ENCODE measurements at places on chromosomes 5 and 9. TPM values are rescaled to one million over a fixed set of nuclear protein-coding genes. Genes with fewer than 3 reads are reported as not detected.

- H3K27me3 ChIP-seq = no peaks in the 10 kb centered on the region
- no peak overlapping the region for H3K4me3 ChIP-seq
Observed at GRCh38 chr9:124267271-124267807, 9.6 kb downstream of the NEK6 start.

The ECPAS gene
- 55.1 TPM for total RNA-seq

The CTXN3 gene
- total RNA-seq = not detected

GRCh38 chr5:50655810-50656205 is 10.6 kb upstream of the PARP8 start:
- H3K36me3 ChIP-seq = no peaks in the 10 kb centered on the region
- H3K4me1 ChIP-seq = no peaks in the 10 kb centered on the region
- H3K27ac ChIP-seq = no peak overlapping the region
- peak; percentile 65 for DNase-seq
- no peak overlapping the region for H3K4me3 ChIP-seq

The PCDHGA4 gene
- total RNA-seq = 0.20 TPM

DNA sequence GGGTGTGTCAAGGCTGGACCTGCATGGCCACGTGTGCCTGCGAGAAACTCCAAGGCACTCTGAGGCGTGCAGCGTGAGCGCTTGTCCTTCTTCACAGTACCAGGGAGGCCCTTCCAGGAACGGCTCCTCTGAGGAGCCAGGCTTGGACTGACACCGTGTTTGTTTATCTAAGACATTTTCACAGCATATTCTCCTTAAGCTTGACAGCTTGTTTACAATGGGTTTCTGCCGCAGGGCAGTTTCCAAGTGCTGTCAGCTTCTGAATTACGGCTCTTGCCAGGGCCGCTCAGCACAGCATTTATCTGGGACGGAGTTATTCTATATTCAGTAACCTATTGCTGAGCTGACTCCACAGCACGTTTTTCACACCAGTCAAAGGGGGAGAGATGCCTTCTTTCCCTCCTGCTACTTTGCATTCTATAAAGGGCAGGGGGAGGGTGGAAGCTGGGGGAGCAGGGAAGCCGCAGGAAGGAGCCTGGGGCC is 98.4 kb downstream of the LMNB1 start:
- H3K36me3 ChIP-seq = no peaks in the 10 kb centered on the region
- no peak overlapping the region for H3K27ac ChIP-seq
- DNase-seq = no peak
- no peaks in the 10 kb centered on the region for H3K4me1 ChIP-seq

DNA sequence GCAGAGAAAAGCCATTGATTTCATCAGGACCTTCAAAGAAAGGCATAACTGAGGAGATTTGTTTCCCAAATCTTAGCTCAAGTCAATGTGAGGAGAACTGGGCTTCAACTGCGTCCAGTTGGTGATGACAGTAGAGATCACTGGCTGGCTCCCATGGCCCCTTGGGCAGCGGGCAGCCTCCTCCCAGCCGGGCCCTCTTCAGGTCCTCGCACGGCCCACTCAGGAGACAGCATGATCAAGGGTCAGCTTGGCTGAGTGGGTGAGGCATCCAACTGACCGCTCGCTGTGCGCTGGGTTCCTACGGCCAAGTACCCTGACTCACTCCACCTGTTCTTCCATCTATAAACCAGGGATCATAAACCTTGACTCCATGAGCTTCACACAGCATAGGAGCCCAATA is 274.0 kb downstream of the NSG2 start:
- DNase-seq = no peak
- no peaks in the 10 kb centered on the region for H3K27me3 ChIP-seq
- H3K4me1 ChIP-seq = no peaks in the 10 kb centered on the region
- H3K36me3 ChIP-seq = no peaks in the 10 kb centered on the region

- no peak overlapping the region for H3K4me3 ChIP-seq
- H3K27ac ChIP-seq = no peak overlapping the region
- no peaks in the 10 kb centered on the region for H3K36me3 ChIP-seq
- H3K4me1 ChIP-seq = no peaks in the 10 kb centered on the region
- no peak for DNase-seq
Observed at GRCh38 chr5:15833365-15833764, 333.4 kb downstream of the FBXL7 start.

The PRSS3 gene
- 148 TPM for total RNA-seq

GRCh38 chr9:13661014-13661413 is 381.5 kb upstream of the MPDZ start:
- no peaks in the 10 kb centered on the region for H3K36me3 ChIP-seq
- no peaks in the 10 kb centered on the region for H3K4me1 ChIP-seq

The RORB gene
- 0.15 TPM for total RNA-seq

GRCh38 chr9:132787748-132788159 is 90.3 kb downstream of the AK8 start:
- DNase-seq = no peak
- no peaks in the 10 kb centered on the region for H3K27me3 ChIP-seq
- no peak overlapping the region for H3K4me3 ChIP-seq
- H3K4me1 ChIP-seq = no peaks in the 10 kb centered on the region
- H3K27ac ChIP-seq = no peak overlapping the region

- H3K4me3 ChIP-seq = no peak overlapping the region
- H3K27ac ChIP-seq = no peak overlapping the region
- H3K4me1 ChIP-seq = no peaks in the 10 kb centered on the region
Observed at GRCh38 chr9:7105095-7105494, 347.3 kb downstream of the KDM4C start.

DNA sequence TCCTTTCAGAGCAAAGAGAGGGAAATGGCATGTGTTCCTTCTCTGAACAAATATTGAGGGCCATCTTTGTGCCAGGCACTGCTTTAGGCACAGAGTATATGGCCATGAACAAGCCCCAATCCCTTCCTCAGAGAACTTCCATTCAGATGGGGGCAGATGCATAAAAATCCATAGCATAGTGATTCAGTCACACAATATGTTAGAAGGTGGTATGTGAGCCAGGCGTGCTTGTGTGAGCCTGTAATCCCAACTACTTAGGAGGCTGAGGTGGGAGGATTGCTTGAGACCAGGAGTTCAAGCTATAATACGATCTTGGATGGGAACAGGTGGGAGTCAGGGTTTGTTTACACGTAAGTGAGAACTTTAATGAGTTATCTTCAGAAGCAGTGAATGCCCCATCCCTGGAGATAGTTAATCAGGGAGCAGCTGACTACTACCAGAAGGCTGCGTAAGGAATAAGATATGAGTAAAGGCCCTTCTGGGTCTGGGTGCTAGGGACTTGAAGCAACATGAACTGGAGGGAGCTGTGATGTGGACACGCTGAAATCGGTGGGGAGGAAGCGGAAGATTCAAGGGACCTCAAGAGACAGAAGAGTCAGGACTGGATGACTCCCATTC is 27.1 kb downstream of the NANS start:
- no peak for DNase-seq
- peak overlapping the region; percentile 64 for H3K27ac ChIP-seq
- no peak overlapping the region for H3K4me3 ChIP-seq
- H3K27me3 ChIP-seq = no peaks in the 10 kb centered on the region

DNA sequence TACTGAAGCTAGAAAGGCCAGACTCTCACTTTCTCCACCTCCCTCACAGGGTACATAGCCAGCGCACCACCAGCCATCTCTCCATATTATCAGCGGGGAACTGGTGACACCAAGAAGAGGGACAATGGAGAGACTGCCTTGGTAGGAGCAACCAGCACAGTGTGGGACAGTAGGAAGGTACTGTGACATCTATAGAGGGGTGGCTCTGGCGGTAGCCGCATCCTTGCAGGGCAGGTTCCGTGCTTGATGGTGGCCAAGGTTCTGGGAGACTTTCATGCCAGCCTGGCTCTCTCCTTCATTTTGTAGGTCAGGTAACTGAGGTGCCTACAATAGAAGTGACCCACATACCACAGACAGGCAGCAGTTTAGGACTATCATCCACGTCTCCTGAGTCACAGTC is 65.5 kb upstream of the SMIM23 start:
- no peaks in the 10 kb centered on the region for H3K4me1 ChIP-seq
- no peaks in the 10 kb centered on the region for H3K36me3 ChIP-seq
- DNase-seq = no peak
- H3K27me3 ChIP-seq = no peaks in the 10 kb centered on the region
- no peak overlapping the region for H3K4me3 ChIP-seq

- peak overlapping the region; percentile 17 for H3K27ac ChIP-seq
- H3K4me1 ChIP-seq = no peaks in the 10 kb centered on the region
- no peak overlapping the region for H3K4me3 ChIP-seq
- no peak for DNase-seq
- H3K27me3 ChIP-seq = no peaks in the 10 kb centered on the region
- no peaks in the 10 kb centered on the region for H3K36me3 ChIP-seq
Observed at GRCh38 chr9:84296146-84296843, 44.3 kb downstream of the SLC28A3 start.

DNA sequence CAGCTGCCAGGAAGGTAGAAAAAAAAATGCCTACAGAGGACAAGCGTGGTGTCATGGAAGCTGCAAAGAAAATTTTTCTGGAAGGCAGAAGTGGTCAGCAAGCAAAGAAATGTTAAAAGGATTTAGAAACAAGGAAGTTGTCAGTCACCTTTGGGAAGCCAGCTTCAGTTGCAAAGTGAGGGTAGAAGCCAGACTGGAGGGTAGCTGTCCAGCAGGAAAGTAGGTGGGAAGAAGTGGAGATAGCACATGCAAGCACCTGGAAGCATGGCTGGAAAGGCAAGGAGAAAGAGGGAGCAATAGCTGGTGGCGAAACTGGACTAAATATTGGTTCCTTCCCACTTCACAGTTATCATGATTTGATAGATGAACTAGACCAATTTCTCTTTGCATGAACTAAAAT is 54.3 kb downstream of the ADRB2 start:
- H3K27me3 ChIP-seq = no peaks in the 10 kb centered on the region
- H3K4me1 ChIP-seq = no peaks in the 10 kb centered on the region
- H3K4me3 ChIP-seq = no peak overlapping the region
- H3K36me3 ChIP-seq = no peaks in the 10 kb centered on the region
- H3K27ac ChIP-seq = no peak overlapping the region
- DNase-seq = no peak

DNA sequence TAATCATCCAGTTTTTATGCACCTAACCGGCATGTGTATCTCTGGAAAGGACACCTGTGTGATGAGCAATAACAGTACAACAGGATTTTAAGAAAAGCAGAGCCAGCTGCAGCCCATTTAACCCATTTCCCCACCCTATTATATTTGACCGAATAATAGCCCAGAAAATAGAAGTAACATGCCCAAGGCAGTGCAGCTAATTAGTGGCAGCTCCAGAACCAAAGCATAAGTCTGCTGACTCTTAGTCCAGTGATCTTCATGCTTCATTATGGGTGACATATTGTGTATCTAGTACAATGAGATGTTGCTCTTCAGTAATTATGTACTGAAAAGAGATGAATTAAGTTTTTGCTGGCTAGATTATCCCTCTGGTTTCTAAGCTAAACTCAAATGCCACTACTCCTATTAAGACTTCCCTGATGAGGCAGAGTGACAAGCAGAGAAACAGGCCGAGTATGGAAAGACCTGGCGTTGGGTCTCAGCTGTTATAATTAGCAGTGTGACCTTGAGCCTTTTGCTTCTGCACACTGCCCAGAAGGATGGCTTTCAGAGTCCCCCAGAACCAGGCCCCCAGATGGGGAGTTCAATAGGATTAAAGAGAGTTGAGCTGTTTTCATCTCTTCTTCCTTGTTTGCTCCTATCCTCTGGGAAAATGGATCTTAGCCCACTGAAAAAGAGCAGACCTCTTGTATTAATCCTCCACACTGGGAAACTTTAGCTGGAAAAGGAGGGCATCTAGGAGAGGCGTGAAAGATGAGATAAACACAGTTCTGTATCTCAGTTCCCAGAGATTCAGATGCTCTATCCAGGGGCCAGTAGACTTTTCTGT is 10.8 kb upstream of the C1QTNF3 start:
- H3K36me3 ChIP-seq = no peaks in the 10 kb centered on the region
- H3K27me3 ChIP-seq = no peaks in the 10 kb centered on the region
- no peak for DNase-seq
- no peak overlapping the region for H3K27ac ChIP-seq
- no peak overlapping the region for H3K4me3 ChIP-seq

The CPLANE1 gene
- total RNA-seq = 6.4 TPM

The SPINK13 gene
- total RNA-seq = not detected

The SH2D3C gene
- total RNA-seq = 3.5 TPM

The PCDHGA3 gene
- 0.21 TPM for total RNA-seq

- no peaks in the 10 kb centered on the region for H3K36me3 ChIP-seq
- no peaks in the 10 kb centered on the region for H3K27me3 ChIP-seq
Observed at GRCh38 chr5:95631991-95632675, 12.2 kb downstream of the GPR150 start.

DNA sequence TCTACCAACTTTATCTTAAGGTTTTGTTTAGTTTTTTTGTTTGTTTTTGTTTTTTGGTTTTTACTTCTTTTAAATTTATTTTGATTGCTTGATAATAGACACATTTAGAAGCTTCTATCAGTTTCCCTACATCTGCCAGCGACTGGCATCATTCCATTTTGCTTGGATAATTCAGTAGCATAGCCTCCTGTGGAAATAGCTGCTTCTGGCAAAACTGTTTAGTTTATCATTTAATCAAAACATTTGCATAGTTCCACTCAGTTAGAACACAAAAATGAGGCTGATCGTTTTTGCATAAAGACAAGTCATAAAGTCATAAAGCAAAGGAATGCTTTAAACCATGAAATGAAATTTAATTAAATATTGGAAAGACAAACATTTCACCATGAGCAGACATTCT is 133.7 kb upstream of the NFIL3 start:
- no peaks in the 10 kb centered on the region for H3K36me3 ChIP-seq
- H3K27ac ChIP-seq = no peak overlapping the region
- no peaks in the 10 kb centered on the region for H3K27me3 ChIP-seq
- no peak overlapping the region for H3K4me3 ChIP-seq
- DNase-seq = no peak

GRCh38 chr9:125968714-125969374 is 221.7 kb downstream of the PBX3 start:
- H3K4me3 ChIP-seq = no peak overlapping the region
- H3K27ac ChIP-seq = no peak overlapping the region
- no peaks in the 10 kb centered on the region for H3K27me3 ChIP-seq
- no peaks in the 10 kb centered on the region for H3K4me1 ChIP-seq
- H3K36me3 ChIP-seq = no peaks in the 10 kb centered on the region

The OBP2B gene
- total RNA-seq = not detected

- H3K27ac ChIP-seq = no peak overlapping the region
- H3K4me1 ChIP-seq = peaks cover 12% of the 10 kb centered on the region
- H3K36me3 ChIP-seq = no peaks in the 10 kb centered on the region
- peaks cover 31% of the 10 kb centered on the region for H3K27me3 ChIP-seq
- peak overlapping the region; percentile 50 for H3K4me3 ChIP-seq
Observed at GRCh38 chr5:115179394-115180164, 9.9 kb upstream of the TRIM36 start.

GRCh38 chr5:60036192-60036938 is 142.8 kb upstream of the PDE4D start:
- no peak for DNase-seq
- no peak overlapping the region for H3K27ac ChIP-seq
- H3K4me1 ChIP-seq = no peaks in the 10 kb centered on the region
- H3K4me3 ChIP-seq = no peak overlapping the region
- H3K36me3 ChIP-seq = no peaks in the 10 kb centered on the region
- H3K27me3 ChIP-seq = no peaks in the 10 kb centered on the region

Data from colonic mucosa (tissue), 4 donors.